NAMALWA (cell line): ENCODE measurements at places on chromosomes 6 and 20.

DNA sequence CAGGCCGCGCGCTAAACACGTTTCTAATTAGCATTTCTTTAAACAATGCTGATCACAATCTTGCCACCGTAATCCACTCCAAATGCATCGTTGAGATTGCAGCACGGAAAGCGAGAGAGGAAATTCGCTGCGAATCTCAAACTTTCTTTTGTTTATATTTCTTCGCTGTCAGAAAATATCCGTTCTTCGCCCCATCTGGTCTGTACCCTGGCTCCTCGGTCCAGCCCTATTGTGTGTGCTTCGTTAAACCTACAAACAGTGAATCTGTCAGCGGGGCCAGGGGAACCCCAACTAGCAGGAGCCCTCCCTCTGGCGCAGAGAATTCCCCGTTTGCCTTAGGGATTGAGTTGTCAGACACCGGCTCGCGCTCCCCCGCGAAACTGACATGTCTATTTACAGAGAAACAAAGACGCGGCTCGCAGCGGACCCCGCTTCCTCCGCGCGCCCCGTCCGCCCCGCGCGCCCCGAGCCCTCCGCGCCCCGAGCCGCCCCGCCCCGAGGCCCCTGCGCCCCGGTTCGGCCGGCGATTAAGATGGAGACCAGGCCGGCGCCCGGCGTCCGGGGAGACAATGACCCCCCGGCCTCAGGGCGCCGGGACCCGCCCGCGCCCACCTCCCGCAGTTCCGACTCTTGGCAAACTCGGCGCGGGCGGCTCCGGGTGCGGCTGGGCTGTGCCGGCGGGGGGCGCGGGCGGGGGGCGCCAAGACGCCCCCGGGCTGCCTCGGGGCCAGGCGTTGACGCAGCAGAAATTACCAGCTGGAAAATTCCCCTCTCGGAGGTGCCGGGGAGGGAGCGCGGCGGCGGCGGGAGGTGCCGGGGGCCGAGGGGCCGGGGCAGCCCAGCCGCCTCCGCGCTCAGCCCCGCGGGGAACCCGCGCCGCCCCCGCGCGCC, 874 bp downstream of the ZBTB46 start:
- no peak for DNase-seq

- DNase-seq = no peak
These were observed 147.4 kb upstream of the MLN start for GRCh38 chr6:33950891-33951889.

DNA sequence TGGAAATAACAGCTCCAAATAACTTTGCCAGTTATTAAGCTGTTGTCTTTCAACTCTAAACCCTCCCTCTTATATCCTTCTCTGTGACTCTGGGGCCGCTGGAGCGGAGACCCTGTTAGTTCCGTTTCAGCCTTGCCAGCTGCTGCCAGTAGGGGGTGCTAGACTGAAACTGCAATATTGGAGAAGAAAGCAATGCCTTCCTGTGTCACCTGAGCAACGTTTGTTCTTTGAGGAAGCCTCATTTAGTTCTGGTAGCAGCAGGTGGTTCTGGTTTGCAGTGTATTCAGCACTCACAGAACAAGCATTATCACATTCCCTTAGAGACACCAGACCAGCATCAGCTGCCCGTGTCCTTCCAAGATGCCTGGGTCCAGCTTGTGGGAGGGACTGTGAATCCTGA, 22.9 kb upstream of the JAG1 start:
- peak; percentile 43 for DNase-seq

GRCh38 chr6:168583126-168583525, 142.1 kb downstream of the SMOC2 start:
- no peak for DNase-seq

DNA sequence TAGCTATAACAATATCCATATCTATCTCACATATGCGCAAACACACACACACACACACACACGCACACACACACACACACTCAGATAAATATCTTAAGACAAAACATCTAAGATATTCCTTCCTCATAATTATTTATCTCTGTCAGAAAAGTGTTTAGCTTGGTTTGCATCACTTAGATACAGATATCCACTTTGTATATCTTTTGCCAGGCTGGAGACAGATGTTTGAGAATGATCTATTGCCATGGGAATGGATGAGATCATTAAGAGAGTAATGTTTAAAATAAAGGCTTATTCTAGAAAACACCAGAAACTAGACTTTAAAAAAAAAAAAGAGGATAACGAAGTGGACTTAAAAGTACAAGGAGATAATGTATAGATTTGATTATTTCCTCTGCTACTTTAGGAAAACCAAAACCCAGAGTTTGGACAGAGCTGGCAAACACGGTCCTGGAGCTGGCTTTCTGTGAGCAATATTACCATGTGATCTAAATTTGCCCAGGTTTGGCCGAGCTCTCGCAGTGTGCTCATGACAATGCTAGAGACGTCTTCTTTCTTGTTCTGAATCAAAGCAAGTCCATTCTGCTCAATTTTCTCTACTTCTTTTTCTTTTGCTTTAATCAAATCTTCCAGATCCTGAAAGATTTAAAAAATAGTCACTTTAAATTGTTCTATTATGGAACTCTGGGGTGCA, 411.8 kb downstream of the SYNE1 start:
- DNase-seq = no peak

DNA sequence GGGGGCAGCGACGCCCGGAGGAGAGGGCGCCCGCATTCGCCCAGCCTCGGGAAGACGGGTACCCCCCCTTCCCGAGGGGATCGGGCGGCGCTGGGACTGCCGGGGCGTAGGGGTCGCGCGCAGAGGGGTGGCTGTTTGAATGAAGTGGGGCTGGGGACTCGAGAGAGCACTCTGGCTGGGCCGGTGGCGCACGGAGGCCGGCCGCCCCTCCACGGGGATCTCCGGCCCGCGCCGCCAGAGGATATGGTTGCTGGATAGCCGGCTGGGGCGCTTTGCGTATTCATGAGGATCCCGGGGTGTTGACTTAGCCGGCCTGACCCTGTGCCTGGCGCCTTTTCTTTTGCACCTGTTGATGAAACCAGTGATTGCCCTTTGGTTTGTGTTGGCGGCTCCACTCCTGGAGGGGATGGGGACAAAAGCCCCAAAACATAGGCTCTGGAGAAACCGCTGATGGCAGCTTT, 469 bp downstream of the SYNJ2 start:
- DNase-seq = peak; percentile 53

- DNase-seq = no peak
These were observed 50.9 kb downstream of the NUDT3 start for GRCh38 chr6:34341481-34341971.

DNA sequence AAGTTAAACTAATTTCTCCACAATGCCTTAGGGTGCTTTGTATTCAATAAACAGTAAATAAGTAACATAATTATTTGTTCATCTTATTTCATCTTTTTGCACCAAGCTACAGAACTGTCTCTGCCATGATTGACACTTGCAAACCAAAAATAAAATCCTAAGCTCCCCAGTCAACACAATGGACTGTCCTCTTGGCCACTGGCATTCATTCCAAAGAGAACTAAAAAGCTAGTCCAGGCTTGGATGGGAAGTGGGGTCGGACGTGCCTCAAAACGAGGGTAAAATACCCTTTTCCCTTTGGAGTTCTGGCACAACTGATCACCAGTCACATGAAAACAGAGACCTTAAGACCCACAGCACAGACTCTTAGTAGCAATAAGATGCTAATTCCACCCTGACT, 66.4 kb upstream of the THBS2 start:
- no peak for DNase-seq

DNA sequence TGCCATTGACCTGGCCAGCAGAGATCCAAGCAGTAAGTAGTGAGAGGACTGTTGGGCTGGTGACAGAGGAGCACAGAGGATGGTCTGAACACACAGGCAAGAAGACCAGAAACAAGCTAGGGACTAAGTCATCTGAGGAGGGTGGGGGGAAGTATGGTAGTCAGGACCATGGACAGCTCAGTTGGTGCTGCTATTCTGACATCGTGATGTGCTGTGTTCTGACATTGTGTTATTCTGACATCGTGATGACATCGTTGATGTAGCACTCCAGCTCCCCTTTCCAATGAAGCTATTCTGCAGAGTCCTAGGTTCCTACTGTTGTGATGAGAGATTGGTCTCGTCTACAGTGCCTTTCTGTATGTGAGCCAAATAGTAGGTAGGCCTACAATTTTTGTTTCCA, 28.7 kb downstream of the CFAP206 start:
- peak; percentile 67 for DNase-seq
